Stimulated activated CD4-positive, alpha-beta T cell treated with anti-CD3 and anti-CD28 coated beads, Interleukin-1b, Interleukin-23, amount 100 ng/mL, for 1 hour (primary cell): ENCODE measurements at places on chromosomes 7 and 10.

DNA sequence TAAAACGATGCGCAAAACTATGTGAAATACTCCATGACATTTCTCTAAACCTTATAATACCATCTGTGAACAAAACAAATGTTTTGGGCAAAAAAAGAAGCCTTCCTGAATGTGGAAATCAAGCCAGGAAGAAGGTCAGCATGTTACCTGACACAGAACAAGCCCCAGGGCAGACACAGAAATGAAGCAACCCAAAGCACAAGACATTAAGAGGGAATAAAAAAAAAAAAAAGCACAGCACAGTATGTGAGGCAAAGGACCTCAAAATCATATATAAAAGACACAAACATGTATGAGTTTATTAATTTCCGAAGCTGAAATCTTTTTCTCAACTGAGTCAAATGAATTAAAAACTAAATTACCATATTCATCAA lies 161.8 kb downstream of the SKIDA1 start:
- no peak for DNase-seq

DNA sequence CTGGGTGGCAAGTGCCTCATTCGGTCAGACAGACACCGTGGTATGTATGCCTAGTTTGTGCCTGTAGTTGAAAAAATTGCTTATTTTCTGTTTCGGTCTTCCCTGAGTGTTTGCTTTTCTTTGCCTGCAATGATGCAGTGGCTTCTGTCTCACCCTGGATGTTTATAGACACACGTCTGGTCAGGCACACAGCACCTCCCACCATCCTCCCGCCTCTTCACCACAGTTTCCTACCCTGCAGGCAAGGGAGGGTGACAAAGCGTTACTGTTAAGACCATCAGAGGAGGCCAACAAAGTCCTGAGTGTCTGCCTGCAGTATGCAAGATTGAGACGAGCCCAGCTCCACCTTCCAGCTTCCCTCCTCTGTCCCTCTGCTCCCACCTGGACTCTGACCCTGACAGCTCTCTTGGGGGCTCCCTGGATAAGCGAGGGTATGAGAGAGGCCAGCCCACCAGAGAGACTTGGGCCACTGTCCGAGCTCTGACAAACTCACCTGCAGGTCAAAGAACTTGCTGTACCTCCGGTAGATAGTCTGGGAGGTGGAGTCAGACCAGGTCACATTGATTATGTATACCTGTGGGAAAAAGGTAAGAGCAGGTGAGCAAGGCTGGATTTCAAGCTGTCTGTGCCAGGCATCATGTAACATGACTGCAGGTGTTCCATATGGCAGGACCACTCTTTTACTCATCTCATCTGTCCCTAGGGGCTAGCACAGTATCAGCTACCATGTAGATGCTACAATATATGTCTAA lies 54.4 kb downstream of the SH3PXD2A start:
- no peak for DNase-seq

GRCh38 chr10:59085054-59085453 lies 91.4 kb upstream of the PHYHIPL start:
- DNase-seq, result no peak

DNA sequence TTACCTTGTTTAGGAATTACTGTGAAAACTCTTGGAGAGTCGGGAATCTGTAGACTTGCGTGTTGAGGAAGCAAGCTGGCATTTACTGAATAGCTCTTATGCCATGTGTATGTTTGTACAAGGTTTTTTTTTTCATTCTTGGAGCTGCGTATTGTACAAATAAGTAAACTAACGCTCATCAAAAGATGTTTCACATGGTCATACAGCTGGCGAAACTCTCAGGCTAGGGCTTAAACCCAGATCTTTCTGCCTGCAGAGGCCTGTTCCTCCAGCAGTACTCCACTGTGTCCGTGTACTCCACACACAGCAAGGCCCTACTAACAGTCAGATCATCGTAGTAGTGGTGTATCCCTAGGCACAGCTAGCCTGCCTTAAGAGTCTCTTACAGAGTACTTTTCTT lies 7.4 kb downstream of the EDRF1 start:
- DNase-seq, result no peak
